Melanocyte of skin (primary cell): ENCODE measurements at places on chromosomes 6 and 20. TPM values are rescaled to one million over a fixed set of nuclear protein-coding genes. Genes with fewer than 3 reads are reported as not detected.

Gene ZNF334
- total RNA-seq: 4.0 and 5.2 TPM in 2 replicates

Gene TP53TG5
- not detected in 2 replicates for total RNA-seq

Gene GPX5
- total RNA-seq: not detected in 2 replicates

Gene ZNF165
- 0.31 and 0.67 TPM in 2 replicates for total RNA-seq

Gene OVOL2
- not detected in 2 replicates for total RNA-seq

Gene NDUFAF4
- 11.0 and 15.6 TPM in 2 replicates for total RNA-seq

Gene COL11A2
- 0.34 and 0.36 TPM in 2 replicates for total RNA-seq

Gene PRR18
- not detected in 2 replicates for total RNA-seq

Gene RAD21L1
- not detected in 2 replicates for total RNA-seq

Gene SEMG1
- total RNA-seq: not detected in 2 replicates

Gene MGME1
- total RNA-seq: 14.1 and 24.0 TPM in 2 replicates

Gene HSPA1A
- 88.8 and 144 TPM in 2 replicates for total RNA-seq

Gene PTK6
- total RNA-seq: 0.34 and 0.36 TPM in 2 replicates

Gene CLPSL2
- not detected in 2 replicates for total RNA-seq

Gene PCSK2
- total RNA-seq: under 0.01 and 0.73 TPM in 2 replicates

Gene MTFR2
- 6.3 and 11.7 TPM in 2 replicates for total RNA-seq

Gene ZBTB46
- 0.31 and 1.00 TPM in 2 replicates for total RNA-seq

Gene EGFL8
- total RNA-seq: 31.6 and 56.8 TPM in 2 replicates

Gene OR2J3
- not detected in 2 replicates for total RNA-seq

Gene MRAP2
- 4.0 TPM in 2 replicates for total RNA-seq

Gene EPPIN
- total RNA-seq: not detected in 2 replicates

Gene PROKR2
- total RNA-seq: not detected in 2 replicates

Gene SLX4IP
- 3.8 and 5.8 TPM in 2 replicates for total RNA-seq

Gene STMND1
- total RNA-seq: not detected in 2 replicates

Gene RSPH9
- 0.31 and 0.33 TPM in 2 replicates for total RNA-seq

Gene CD93
- under 0.01 TPM in 1 of 2 replicates, not detected in the other for total RNA-seq

Gene FAM184A
- 0.31 and 0.33 TPM in 2 replicates for total RNA-seq

Gene ANGPT4
- not detected in 2 replicates for total RNA-seq

Gene SEL1L2
- total RNA-seq: not detected in 2 replicates

Gene VPS16
- total RNA-seq: 45.4 and 53.4 TPM in 2 replicates

Gene CNR1
- total RNA-seq: 0.34 and 4.4 TPM in 2 replicates

Gene C20orf204
- total RNA-seq: 0.93 and 1.00 TPM in 2 replicates

Gene F13A1
- not detected in 2 replicates for total RNA-seq

Gene SLC24A3
- not detected in 2 replicates for total RNA-seq

Gene OPN5
- not detected in 2 replicates for total RNA-seq

Gene KCNK5
- total RNA-seq: not detected in 2 replicates

Gene SCUBE3
- total RNA-seq: under 0.01 TPM in 1 of 2 replicates, not detected in the other

Gene TAAR8
- not detected in 2 replicates for total RNA-seq

Gene GLP1R
- not detected in 2 replicates for total RNA-seq

Gene C4A
- total RNA-seq: 1.4 and 2.2 TPM in 2 replicates

Gene ITPA
- total RNA-seq: 40.3 and 48.1 TPM in 2 replicates

Gene ELOVL2
- 8.0 and 16.2 TPM in 2 replicates for total RNA-seq

Gene CLVS2
- total RNA-seq: under 0.01 TPM in 1 of 2 replicates, not detected in the other

Gene HLA-F
- total RNA-seq: 101 and 156 TPM in 2 replicates

Gene KHDC1L
- not detected in 2 replicates for total RNA-seq

Gene NECAB3
- total RNA-seq: 24.1 and 31.6 TPM in 2 replicates

Gene SSTR4
- total RNA-seq: not detected in 2 replicates

Gene GINS1
- 20.8 and 26.6 TPM in 2 replicates for total RNA-seq

Gene HIVEP1
- total RNA-seq: 11.7 and 15.6 TPM in 2 replicates
